ENCODE measurements at places on chromosomes 13 and 19.

DNA sequence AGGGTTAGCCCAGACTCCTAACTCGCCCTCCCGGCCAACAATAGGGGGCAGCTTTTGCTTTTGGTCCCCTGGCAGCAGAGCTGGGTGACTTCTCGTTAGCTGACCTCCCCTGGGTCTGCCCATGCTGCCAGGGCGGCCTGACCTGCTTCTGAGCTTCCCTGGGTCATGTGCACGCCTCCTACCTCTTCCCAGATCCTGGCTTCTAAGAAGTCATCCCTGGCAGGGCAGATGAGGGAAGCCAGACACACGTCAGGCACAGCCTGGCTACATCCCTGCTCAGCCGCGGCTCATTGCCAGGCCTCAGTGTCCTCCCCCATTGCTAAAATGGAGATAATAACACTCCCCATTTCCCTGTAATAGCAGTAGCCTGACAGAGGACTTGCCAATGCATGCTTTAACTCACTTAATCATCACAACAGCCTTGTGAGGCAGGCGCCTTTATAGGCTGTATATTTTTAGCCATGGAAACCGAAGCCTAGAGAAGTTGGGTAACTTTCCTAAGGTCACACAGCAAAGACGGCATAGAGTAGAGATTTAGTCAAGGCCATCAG is 2.1 kb downstream of the KCNK6 start:
- no peak for DNase-seq

- peak; percentile 54 for DNase-seq
These were observed 66.6 kb downstream of the DNAJC15 start for GRCh38 chr13:43089912-43090498.

GRCh38 chr19:33408116-33408515 is 34.6 kb downstream of the CEBPG start:
- no peak for DNase-seq

DNA sequence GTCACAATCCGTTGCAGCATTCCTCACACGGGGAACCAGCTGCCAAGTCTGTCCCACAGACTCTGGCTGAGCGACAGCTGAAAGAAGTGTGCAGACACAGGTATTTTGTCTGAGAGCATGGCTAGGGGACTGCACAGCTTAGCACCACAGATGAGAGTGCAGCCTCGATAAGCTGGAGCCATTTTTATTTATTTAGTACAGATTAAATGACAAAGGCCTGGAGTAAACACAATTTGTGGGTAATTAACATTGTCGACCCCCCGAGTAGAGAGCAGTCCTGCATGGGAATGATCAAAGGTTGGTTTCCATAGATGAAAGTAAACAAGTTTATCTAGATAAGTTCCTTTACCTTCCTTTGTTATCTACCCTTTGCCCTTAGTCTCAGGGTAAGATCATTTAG is 836.2 kb downstream of the DACH1 start:
- no peak for DNase-seq

- DNase-seq: no peak
These were observed 121.7 kb upstream of the MAB21L1 start for GRCh38 chr13:35598233-35598632.

GRCh38 chr19:6402837-6403608 is 10.1 kb upstream of the GTF2F1 start:
- DNase-seq: no peak

DNA sequence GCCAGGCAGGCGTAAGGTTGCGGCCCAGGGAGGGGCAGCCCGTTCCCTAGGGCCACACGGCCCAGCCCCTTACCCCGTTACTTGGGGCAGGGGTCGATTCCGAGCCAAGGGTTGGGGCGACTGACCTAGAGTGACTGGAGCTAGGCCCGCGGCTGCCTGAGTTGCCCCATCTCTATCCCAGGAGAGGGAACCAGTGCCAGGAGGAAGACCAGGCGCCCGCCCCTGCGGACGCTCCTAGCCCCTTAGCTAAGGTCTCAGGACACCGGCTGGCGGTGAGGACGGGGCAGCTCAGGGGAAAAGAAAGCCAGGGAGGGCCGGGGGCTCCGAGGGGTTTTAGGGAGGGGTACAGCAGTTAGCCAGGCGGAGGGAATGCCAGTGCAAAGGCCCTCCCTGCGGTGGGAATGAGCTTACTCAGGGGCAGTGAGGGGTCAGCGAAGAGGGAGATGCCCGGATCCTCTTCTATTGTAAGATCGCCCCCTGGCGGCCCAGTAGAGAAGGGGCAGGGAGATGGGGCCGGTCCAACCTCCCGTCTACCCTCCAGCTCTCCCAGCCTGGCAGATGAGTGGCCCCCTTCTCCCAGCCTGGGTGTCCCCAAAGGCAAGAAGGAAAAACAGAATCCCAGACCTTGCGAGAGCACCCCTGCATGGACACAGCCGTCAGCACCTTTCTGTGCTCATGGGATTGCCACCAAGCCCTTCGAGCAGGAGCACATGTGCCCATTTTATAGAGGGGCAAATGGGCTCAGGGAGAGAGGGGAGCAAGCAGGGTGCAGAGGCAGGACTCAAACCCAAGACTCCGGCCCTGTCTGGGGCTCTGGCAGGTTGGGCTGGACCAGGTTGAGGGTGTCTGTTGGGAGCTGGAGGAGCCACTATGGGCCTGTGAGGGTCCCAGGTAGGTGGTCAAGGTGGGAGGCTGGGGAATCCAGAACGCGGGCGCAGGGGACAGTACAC is 16.3 kb downstream of the CILP2 start:
- DNase-seq: peak; percentile 65

GRCh38 chr13:63463782-63464610 is 2048.3 kb upstream of the PCDH20 start:
- no peak for DNase-seq

- no peak for DNase-seq
These were observed 11.1 kb downstream of the SLC7A10 start for GRCh38 chr19:33214596-33214995.

- DNase-seq: no peak
These were observed 251.0 kb downstream of the UQCRFS1 start for GRCh38 chr19:28961772-28962500.

DNA sequence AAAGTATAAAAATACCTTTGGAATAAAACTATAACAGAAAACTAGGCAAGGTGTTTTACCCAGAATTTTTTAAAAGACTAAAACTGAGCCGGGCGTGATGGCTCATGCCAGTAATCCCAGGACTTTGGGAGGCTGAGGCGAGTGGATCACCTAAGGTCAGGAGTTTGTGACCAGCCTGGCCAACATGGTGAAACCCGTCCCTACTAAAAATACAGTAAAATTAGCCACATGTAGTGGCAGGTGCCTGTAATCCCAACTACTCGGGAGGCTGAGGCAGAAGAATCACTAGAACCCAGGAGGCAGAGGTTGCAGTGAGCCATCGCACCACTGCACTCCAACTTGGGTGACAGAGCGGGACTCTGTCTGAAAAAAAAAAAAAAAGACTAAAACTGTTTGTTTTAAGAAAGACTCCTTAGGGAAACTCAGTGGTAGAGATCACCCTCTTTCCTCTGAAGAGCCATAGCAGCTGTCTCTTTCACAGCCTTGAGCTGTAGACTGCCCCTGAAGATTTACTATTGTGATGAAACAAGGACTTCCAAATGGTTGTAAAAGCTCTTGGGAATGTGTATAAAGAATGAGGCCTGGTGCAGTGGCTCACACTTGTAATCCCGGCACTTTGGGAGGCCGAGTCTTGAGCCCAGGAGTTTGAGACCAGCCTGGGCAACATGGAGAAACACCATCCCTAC is 14.7 kb upstream of the KCTD4 start:
- no peak for DNase-seq

- no peak for DNase-seq
These were observed 4.1 kb downstream of the TNFSF13B start for GRCh38 chr13:108273429-108274118.

- DNase-seq: no peak
These were observed 22.1 kb upstream of the F7 start for GRCh38 chr13:113083402-113084061.

DNA sequence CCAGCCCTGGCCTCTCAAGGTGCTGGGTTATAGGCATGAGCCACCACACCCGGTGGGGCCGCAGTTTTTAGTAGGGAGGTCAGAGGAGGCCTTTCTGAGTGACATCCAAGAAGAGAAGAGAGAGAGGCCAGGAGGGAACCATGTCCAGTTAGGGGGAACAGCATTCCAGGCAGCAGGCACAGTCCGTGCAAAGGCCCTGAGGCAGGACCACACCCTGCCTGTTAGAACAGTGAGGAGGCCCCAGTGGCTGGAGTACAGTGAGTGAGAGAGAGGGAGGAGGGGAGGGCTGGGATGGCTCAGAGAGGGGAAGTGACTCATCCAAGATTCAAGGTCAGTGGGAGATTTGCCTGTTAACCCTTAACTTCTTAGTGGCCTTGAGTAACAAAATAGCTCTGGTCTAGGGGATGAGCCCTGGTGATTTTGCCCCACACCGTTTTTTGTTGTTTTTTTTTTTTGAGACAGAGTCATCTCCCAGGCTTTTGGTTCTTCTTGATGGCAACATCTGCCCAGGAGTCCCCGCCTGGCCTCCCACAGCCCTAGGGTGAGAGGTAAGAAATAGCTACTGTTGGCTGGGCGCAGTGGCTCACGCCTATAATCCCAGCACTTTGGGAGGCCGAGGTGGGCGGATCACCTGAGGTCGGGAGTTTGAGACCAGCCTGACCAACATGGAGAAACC is 2.7 kb upstream of the PLIN3 start:
- DNase-seq: peak; percentile 64

- no peak for DNase-seq
These were observed 166.6 kb downstream of the KLF12 start for GRCh38 chr13:73967397-73968165.

All from activated CD4-positive, alpha-beta T cell treated with anti-CD3 and anti-CD28 coated beads, Interleukin-2, amount 50 U/mL, for 16 hours (primary cell).